ENCODE measurements at places on chromosomes 3 and 15.

DNA sequence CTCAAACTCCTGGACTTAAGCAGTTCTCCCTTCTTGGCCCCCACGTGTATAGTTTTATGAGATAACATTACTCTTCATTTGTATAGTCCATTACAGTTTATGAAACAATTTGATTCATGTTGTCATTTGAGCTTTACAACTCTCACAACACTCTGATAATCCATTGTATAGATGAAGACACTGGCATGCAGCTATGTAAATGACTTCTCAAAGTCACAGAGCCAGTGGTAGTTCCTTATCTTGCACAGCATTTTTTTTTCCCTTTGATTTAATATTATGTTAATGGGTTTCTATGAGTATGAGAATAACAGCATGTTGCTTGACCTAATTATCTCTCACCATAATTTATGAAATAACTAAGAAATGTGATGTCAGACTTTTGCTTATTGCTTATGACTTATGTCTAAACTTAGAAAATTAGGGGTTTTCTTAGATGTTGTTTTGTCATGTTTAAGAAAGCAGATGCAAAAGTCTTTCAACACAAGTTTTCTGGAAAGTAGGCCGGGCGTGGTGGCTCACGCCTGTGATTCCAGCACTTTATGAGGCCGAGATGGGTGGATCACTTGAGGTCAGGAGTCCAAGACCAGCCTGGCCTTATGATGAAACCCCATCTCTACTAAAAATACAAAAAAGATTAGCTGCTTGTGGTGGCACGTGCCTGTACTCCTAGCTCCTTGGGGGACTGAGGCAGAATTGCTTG is 13.3 kb downstream of the VPS8 start:
- no peak for DNase-seq

DNA sequence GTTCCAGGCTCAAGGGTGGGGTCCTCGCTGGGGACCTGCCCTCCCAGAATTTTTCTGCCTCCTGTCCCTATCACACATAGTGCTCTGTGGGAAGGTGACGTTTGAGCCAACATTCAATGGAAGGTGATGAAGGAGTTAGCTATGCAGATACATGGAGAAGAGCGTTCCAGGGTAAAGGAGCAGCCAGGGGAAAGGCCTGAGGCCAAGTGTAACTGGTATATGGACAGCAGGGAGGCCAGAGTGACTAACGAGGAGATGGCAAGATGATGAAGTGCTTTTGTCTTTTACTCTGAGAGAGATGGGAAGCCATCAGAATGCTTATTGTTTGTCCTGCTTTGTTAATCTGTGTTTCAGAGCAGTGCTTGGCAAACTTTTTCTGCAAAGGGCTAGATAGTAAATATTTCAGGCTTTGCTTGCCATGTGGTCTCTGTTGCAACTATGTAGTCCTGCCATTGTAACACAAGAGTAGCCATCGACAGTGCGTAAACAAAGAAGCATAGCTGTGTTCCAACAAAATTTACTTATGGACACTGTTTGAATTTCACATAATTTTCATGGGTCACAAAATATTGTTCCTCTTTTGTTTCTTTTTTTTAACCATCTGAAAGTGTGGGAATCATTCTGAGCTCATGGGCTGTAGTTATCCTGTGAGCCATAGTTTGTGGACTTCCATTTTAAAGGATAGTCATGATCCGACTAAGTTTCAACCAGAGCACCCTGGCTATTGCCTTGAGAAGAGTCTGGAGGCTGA is 25.8 kb upstream of the PIAS1 start:
- DNase-seq = no peak

DNA sequence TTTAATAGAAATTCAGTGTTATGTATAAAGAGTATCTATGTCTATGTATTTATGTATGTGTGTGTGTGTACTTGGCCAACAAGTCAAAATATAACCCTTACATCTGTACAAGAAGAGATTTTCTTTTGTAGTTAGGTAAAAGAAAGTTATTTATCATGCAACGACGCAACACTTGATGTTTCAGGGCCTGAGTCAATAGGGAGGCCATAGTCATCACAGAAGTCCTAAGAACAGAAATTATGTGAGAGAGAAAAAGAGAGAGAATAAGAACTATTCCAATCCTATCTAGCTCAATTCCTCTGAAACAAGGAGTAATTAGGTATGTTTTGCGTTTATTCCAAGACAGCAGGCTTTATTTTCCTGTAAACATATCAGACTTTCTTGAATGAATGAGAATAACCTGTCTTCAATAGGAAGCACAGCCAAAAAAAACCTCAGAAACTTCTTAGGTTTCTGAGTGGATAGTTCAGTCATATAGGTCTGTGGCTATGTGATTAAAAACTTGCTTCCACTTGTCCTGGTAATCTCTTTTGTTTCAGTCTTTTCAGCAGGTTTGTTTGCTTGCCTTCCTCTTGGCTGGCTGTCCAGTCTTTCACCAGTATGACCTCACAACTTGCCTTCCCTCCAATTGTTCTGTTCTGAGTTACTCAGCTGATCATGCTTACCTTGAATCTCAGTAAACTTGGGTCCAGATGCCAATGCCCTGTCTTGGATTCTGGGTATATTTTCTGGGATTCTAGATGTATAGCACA is 382.4 kb upstream of the GBE1 start:
- DNase-seq = peak; percentile 3

DNA sequence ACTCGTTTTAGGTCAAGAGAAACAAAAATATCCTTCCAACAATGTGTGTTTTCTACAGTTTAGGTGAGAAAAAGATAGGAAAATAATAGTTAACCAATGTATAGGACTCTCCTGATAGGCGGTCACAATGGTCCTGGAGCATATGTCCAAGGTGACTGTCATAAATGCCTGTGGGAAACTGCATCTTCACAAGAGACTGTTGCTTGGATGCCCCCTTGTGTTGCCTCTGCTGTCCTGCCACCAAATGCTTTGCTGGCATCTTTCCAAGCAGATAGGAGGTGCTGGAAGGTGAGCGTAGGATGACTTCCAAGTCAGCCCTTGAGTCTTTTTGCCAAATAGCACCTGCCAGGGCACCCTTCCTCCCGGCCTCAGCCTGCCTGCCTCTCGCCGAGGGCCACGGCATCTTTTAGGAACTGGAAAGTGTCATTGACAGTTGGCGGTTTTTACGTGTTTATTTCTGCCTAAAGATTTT is 24.1 kb upstream of the SACM1L start:
- peak; percentile 53 for DNase-seq

DNA sequence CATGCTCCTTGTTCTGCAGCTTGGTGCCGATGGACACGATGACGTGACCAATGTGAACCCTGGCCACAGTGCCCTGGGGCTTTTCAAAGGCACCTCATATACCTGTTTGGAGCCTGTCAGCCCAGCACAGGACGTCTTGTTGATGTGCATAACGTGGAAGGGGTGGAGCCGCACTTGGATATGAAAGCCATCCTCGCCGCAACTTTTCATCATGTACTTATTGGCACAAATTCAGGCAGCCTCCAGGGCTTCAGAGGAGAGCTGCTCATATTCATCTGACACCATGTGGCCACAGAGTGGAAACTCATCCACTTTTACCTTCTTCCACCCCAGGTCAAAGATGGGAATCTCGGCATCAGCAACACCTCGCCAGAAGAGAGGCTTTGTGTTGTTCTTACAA is 24.7 kb downstream of the POPDC2 start:
- DNase-seq = no peak

DNA sequence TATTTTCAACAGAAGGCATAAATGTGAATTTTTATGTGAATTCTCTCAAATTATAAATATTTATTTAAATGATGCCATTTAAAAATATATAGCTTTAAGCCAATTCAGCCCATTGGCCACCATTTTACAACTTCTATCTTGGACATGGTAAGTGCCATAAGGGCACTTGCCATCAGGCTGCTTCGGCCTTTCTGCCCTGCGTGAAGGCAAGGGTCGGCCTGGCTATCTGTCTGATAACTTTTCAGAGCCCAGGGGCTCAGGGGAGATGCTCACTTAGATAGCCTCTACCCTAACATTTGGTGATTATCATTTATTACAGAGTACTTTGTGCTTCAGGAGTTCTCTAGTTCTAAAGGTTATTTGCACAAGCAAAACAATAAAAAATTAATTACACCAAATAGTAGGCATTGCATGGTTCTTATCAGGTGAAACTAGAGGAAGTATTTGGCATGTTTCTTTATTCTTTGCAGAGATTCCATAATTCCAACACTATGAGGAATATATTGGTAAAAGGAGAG is 62.4 kb upstream of the MBNL1 start:
- DNase-seq = no peak

- no peak for DNase-seq
Observed at GRCh38 chr3:9041626-9042025, 78.4 kb upstream of the RAD18 start.

- no peak for DNase-seq
Observed at GRCh38 chr3:127484601-127485388, 105.7 kb downstream of the TPRA1 start.

GRCh38 chr15:45101749-45102148 is 12.2 kb downstream of the DUOX2 start:
- no peak for DNase-seq

- DNase-seq = no peak
Observed at GRCh38 chr15:89088605-89089315, 504 bp downstream of the ABHD2 start.

GRCh38 chr15:64883997-64884511 is 27.6 kb upstream of the ANKDD1A start:
- peak; percentile 89 for DNase-seq

GRCh38 chr15:79090487-79091203 is at the start of gene RASGRF1:
RASGRF1 (minus strand) TSS chr15:79090780; CDS start chr15:79090498, 282 bp downstream.
- no peak for DNase-seq

DNA sequence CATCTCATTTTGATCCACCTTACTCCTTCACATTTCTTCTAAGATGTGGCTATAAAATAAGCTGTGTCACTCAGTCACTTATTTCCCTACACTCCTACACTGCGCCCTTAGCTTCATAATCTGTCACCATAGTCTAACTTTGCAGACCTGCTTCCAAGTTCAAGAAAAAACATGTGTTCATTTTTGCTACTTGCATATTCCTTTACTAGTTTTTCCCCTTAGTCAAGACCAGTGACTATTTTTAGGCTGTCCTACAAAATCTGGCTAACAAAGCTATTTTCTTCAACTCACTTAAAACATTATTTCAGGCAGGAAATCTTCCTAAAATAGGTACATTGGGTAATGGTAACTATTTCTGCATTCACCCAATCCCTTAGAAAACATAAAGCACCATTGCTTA is 272.5 kb downstream of the TBC1D5 start:
- DNase-seq = no peak

DNA sequence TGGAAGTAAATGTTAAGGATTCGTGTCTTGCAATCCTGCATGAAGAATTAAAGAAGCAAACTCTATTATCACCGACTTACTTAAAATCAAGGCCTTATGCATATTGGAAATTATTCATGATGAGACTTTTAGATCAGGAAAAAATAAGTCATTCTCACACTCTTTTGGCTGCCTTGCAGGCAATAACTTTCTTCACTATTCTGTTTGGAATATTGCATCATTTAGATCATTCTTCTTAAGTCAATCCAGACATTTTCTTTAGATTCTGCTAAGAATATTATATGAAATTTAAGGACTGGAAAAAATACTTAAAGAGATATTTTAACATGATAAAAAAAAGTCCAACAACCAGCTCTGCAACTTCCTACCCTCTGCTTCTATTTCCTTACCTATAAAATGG is 245.4 kb downstream of the LRRN1 start:
- no peak for DNase-seq

- DNase-seq = no peak
Observed at GRCh38 chr3:58776231-58776630, 109.7 kb upstream of the FAM3D start.

- peak; percentile 76 for DNase-seq
Observed at GRCh38 chr15:78306176-78306774, 6.9 kb upstream of the SKIC8 start.

DNA sequence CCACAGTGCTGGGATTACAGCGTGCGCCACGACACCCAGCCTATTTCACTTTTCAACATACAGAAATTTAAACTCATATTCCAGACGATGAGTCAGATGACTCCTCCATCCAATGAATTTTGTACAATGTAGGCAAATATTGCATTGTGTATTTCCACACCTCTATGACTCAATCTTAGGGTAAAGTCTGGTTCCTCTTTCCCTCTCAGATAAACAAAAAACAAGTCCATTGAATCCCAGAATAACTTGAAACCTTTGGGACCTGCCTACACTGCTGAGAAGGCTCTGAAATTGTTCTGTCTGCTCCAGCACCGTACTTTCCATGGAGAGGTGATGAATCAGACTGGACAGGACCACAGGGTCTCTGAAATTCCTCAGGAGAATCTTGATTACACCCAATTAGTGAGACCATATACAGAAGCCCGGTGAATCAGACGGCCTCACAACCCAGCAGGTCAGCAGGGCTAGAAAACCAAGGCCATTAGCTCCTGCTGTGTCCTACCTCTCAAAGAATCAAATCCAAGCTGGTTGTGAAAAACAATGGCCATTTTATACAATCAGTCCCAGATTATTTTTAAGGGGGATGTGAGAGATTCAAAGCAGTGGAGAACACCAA is 112.6 kb downstream of the ERC2 start:
- peak; percentile 26 for DNase-seq

GRCh38 chr3:128787256-128788253 is 61.6 kb downstream of the RAB7A start:
- peak; percentile 71 for DNase-seq

DNA sequence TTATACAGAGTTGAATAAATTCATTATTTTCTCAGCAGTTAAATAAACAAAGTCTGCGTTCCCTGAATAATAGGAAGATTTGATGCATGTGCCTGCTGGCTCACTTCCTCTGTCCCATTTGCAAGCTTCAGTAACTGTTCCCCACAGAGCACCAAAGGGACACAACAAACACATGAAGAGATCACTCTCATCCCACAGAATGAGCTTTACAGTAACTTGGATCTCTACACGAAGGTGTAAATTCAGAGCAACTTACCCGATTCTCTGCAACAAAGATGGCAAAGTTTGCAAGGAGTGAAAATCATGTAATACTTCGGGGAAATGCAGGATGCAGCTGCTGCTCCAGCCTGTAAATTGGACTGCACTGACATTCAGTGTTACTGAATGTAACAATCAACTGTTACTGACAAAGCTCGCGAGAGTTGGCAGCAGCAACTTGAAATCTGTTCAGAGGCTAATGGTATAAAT is at the start of gene BCHE:
Gene BCHE (minus strand): TSS at position 366 of the 468 bp plus-strand sequence. CDS start 6,390 bp downstream, outside the sequence.
- peak; percentile 86 for DNase-seq

DNA sequence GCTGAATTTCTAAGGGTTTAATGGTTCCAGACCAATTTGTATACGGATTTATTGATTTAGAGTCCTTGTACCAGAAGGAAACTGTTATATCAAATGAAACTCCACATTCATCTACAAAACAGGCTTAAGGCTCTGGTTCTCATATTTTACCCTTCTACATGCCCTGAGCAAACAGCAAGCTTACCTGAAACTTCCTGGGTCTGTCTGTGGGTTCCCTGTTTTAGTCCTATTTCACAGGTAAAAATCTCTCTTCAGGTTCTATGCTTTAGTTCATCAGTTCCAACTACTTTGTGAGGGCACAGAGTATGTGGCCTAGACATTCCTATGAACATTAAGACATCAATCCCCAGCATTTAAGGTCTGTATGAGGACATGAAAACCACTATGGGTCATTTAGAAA is 57.7 kb downstream of the RFX7 start:
- DNase-seq = no peak

- no peak for DNase-seq
Observed at GRCh38 chr3:12585970-12586369, 29.1 kb downstream of the MKRN2 start.
